ENCODE measurements at places on chromosomes 5 and 9.

DNA sequence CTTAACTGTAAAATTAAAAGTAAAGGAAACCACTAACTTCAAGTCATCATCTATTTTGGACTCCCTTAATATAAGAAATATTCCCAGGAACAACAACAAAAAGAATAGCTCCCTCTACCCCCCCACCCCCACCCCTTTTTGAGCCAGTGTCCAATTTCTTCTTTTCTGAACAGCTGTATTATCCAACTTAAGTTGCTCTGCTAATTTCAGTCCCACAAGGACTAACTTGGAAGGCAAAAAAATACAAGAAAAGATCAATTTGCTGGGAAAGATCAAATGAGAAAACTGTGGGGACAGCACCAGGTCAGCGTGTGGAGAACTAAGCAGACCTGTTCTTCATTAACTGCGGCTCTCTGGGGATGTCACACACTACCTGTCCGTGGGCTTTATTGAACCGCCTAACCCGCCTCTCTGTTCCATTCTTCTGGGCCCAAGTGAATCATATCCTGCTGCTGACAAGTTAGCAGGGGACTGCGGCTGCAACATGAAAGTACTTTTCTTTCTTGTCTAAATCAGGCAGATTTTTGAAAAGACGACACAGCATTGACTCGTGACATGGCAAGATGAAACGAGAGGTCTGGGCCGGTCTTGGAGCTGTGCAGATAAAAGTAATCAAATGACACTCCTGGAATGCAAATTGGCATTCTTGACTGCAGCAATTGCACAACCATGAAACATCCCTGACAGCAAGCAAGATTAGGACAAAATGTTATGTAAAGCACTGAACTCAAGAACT is 2.7 kb downstream of the BNC2 start:
- ATAC-seq, result peak; percentile 40

- no peak for ATAC-seq
Measured at GRCh38 chr5:56071470-56071869, 76.7 kb upstream of the IL6ST start.

- ATAC-seq, result no peak
Measured at GRCh38 chr5:88675168-88675707, 207.7 kb downstream of the MEF2C start.

DNA sequence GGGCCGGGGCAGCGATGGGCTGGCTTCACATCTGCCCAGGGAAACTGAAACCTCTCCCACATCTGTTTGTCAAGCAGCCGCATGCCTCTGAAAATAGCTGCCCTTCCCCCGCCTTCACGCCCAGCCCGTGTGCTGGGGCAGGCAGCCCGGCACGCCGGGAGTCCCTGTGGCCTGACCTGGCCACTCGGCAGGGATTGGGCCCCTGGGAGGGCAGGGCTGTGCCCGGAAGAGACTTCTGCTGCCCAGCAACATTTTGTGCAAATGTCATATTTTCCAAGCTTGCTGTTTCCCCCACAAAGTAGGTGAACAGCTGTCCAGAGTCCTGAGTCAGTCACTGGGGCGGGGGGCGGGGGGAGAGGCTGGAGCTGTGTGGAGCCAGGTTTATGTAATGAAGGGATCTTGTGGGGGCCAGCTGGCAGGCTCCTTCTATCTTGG is 8.2 kb downstream of the COL27A1 start:
- ATAC-seq, result peak; percentile 40

GRCh38 chr9:108427751-108428150 is 428.0 kb downstream of the ACTL7B start:
- ATAC-seq, result no peak

DNA sequence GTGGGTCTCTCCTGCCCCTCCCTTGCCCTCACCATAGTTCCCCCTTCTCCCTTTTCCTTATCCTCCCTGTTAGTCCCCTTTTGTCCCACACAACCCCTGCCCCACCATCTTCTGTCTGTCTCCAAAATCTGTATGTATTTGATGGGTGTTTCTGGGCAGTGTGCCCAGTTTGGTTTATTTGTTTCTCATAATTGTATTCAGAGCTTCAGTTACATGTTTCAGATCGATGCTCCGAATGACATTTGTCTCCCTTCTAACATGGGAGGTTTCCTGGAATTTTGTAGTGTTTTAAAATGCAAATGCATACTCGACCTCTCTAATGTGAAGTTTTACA is 22.2 kb downstream of the FBXL7 start:
- ATAC-seq, result no peak

DNA sequence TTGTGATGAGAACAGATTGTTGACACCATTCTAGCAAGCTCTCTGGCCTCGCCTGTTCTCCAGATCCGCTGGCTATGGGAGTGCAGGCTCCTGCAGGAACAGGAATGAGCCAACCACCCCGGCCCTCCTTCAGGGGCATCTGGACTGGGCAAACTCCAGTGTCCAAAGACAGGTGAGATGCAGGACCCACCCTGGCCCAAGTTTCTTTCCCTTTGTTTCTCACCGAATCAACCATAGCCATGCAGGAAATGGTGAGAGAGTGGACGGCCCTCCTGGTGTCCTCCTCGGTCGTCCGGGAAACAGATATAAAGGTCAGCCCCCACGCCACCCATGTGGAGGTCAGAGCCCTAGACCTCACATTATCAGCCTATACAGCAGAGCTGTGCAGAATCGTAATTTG is 108.6 kb upstream of the IRX2 start:
- no peak for ATAC-seq

- ATAC-seq, result no peak
Measured at GRCh38 chr5:154743812-154744211, 11.4 kb upstream of the LARP1 start.

DNA sequence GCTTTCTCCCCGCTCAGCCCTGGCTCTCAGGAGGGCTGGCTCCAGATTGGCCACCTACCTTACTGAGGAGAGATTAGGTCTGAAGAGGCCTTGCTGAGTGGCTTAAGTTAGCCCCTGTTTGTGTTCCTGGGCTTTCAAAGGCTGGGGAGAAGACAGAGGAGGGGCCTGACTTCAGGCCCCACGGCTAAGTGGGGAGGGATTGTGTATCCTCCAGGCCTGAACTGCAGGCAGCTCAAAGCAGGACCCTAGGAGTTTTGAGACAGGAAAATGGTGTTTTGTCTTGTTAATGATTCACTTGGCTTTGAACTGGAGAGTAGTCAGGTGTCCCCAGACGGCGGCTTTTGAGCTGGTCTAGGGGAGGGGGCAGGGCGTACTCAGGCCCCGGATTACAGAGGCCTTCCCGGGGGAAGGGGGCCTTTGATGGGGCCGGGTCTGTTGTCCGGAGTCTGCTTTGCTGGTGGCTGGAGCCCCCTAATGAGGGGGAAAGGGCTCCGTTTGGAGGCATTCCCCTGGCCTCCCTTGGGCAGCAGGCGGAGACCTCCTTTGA is 162.0 kb upstream of the SMIM23 start:
- ATAC-seq, result no peak

GRCh38 chr5:54577528-54577927 is 60.0 kb downstream of the SNX18 start:
- no peak for ATAC-seq

GRCh38 chr9:124570942-124571666 is 63.9 kb upstream of the NR5A1 start:
- no peak for ATAC-seq

DNA sequence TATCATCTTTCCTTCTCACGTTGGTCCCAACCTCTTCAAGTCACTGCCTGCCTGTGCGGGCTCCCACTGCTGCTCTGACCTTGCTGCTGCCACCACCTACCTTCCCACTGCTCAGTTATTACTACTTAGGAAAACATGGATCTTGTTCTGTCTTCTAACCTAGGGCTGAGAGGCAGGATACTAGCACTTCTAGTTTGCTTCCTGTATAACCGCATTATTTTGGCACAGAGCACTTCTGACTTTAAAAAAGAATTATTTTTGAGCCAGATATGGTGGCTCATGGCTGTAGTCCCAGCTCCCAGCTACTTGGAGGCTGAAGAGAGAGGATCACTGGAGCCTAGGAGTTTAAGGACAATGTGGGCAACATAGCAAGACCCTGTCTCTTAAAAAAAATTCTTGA is 135.4 kb upstream of the GNA14 start:
- ATAC-seq, result no peak

DNA sequence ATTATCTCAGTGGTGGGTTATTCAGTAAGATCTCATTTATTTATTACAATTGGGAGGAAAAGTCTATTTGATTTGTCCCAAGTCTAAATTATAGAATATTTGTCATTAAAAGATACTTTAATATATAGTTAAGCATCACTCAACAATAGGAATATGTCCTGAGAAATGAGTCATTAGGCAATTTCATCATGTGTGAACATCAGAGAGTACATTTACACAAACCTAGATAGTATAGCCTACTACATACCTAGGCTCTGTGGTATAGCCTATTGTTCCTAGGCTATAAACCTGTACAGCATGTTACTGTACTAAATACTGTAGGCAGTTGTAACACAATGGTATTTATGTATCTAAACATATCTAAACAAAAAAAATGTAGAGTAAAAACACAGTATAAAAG is 135.0 kb upstream of the RASA1 start:
- no peak for ATAC-seq

DNA sequence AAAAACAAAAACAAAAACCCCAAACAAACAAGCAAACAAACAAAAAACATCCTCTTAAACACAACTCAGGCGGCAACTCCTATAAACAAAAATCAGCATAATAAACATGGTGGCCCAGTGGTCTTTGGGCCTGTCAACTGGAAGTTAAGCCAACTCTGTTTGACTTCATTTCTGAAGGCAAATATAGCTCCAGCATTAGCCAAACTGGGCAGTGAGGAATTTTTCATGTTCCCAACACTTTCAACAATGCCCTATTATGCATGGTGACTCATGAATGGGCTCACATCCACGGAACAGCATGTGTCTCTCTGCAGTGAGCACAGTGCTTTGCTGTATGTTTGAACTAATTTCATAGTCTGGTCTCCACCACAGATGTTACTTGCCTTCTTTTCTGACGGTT is 143.9 kb upstream of the STC2 start:
- ATAC-seq, result peak; percentile 91

DNA sequence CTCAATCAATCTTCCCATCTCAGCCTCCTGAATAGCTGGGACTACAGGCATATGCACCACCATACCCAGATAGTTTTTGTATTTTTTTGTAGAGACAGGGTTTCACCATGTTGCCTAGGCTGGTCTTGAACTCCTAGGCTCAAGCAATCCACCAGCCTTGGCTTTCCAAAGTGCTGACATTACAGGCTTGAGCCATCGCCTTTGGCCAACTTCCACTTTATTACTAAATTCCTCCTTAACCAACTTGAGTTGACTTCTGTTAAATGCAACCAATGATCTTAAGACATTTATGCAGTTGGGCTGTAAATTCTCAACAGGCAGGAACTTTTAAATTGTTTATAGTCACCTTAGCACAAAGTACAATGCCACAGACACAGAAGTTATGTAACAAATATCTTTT is 2.8 kb downstream of the LARS1 start:
- no peak for ATAC-seq

Measured in esophagus mucosa (tissue), 1 donor.